ENCODE measurements at places on chromosomes 16 and 17. TPM values are rescaled to one million over a fixed set of nuclear protein-coding genes. Genes with fewer than 3 reads are reported as not detected.

The OTOP2 gene
- not detected for polyA plus RNA-seq

The TBC1D3H gene
- polyA plus RNA-seq: 2.6 TPM

The NXPH3 gene
- 1.1 TPM for polyA plus RNA-seq

The EME1 gene
- 0.46 TPM for polyA plus RNA-seq

The HLF gene
- polyA plus RNA-seq: 4.4 TPM

GRCh38 chr17:79954281-79955166 lies 81.1 kb downstream of the TBC1D16 start:
- peak; percentile 9 for DNase-seq
- peaks cover 2% of the 10 kb centered on the region for H3K36me3 ChIP-seq
- no peak overlapping the region for H3K4me3 ChIP-seq
- H3K4me1 ChIP-seq: peaks cover 33% of the 10 kb centered on the region
- H3K27me3 ChIP-seq: no peaks in the 10 kb centered on the region

DNA sequence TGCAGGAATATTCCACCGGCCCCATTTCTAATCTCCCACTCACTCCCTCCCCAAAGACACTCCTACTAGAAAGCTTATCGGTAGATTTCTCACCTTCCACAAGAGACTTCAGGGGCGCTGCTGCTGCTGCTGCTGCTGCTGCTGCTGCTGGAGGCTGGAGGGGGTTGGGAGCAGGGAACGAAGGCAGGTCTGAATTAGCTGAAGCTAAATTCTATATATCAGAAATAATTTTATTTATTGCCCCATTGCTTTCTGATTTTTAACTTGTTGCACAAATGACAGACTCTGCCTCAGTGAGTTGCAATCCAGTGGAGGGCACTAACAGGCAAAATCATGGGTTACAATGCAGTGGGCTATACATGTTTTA lies 25.8 kb upstream of the HLF start:
- no peaks in the 10 kb centered on the region for H3K27me3 ChIP-seq
- peaks cover 11% of the 10 kb centered on the region for H3K4me1 ChIP-seq
- DNase-seq: no peak
- H3K27ac ChIP-seq: no peak overlapping the region
- H3K4me3 ChIP-seq: peak overlapping the region; percentile 34

DNA sequence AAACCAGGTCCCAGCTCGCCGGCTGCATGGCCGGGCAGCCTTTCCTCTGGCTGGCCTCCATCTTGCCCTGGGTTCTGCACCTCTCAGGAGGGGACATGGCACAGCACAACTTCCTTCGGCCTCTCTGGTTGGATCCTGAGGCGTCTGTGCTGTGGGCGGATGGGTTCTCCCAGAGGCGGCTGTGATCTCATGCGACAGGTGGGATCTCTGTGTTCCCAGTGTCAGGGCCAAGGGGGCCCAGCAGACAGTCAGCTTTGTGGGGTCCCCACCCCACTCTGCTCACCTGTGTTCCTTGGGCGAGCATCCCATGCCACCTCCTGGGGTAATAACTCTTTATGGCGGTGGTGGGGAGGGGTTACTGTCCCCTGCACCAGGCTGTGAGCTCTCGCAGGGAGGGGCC lies 35.8 kb downstream of the FA2H start:
- no peak overlapping the region for H3K4me3 ChIP-seq
- no peaks in the 10 kb centered on the region for H3K36me3 ChIP-seq
- DNase-seq: no peak
- peaks cover 15% of the 10 kb centered on the region for H3K4me1 ChIP-seq
- no peak overlapping the region for H3K27ac ChIP-seq
- H3K27me3 ChIP-seq: no peaks in the 10 kb centered on the region

GRCh38 chr17:45006927-45007461 lies 38.9 kb upstream of the C1QL1 start:
- no peak overlapping the region for H3K4me3 ChIP-seq
- DNase-seq: no peak
- H3K36me3 ChIP-seq: no peaks in the 10 kb centered on the region
- no peaks in the 10 kb centered on the region for H3K27me3 ChIP-seq
- H3K27ac ChIP-seq: no peak overlapping the region

DNA sequence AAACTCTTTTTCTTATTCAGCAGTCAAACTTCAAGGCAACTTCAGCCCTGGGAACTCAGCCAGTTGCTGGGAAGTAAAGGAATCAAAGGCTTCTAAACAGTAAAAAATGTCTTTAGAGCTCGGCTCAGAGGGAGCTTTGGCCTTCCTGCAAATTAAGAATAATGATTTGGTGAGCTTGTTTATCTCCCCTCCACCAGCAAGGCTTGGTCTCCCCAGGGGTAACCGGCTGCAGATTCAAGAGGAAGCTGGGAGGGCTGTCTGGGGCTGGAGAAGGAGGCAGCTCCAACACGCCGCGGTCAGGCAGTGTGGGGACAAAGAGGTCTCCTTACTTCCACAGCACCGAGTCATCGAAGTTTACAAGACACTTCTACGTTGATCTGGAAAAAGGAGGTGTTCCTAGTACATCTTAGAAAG lies 17.7 kb upstream of the DOC2B start:
- no peak overlapping the region for H3K27ac ChIP-seq
- H3K27me3 ChIP-seq: no peaks in the 10 kb centered on the region
- H3K36me3 ChIP-seq: no peaks in the 10 kb centered on the region
- H3K4me3 ChIP-seq: no peak overlapping the region
- peaks cover 2% of the 10 kb centered on the region for H3K4me1 ChIP-seq

DNA sequence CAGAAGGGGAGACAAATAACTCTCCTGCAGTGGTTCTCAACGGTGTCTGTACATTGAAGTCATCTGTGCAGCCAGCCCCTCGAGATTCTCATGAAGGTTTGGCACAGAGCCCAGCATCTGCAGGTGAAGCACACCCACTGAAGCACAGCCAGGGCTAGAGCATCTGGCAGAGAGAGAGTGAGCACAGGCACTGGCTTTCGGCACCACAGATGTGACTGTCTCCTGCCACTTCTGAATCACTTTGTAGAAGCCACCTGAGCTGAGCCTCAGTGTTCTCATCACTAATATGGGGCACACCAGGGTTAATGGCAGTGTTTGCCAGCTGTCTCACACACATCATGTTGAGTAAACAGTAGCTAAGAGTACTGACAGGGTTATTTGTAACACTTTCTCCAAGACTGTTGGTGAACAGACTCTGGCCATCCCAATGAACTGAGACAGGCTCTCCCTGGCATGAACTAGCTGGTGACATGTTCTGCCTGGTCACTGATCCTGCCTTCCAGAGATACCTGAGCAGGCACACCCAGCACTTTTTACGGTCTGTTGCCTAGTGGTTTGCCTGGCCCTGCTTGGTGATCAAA lies 10.9 kb downstream of the HSPB9 start:
- no peak overlapping the region for H3K4me3 ChIP-seq
- H3K36me3 ChIP-seq: peaks cover 11% of the 10 kb centered on the region
- H3K27ac ChIP-seq: peak overlapping the region; percentile 92
- peaks cover 38% of the 10 kb centered on the region for H3K4me1 ChIP-seq
- DNase-seq: no peak
- no peaks in the 10 kb centered on the region for H3K27me3 ChIP-seq

GRCh38 chr17:55451203-55451641 lies 29.6 kb upstream of the MMD start:
- no peak overlapping the region for H3K4me3 ChIP-seq

DNA sequence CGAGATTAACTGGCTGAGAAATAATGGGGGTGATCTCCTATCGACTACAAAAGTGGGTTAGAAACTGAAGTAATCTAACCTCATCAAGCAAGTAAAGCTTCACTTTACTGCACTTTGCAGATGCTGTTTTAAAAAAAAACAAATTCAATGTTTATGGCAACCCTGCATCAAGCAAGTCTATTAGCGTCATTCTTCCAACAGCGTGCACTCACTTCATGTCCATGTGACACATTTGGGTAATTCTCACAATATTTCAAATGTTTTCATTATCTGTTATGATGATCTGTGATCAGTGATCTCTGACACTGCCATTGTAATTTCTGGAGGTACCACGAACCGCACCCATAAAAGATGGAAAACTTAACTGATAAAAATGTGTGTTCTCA lies 70.8 kb downstream of the KANSL1 start:
- H3K27me3 ChIP-seq: no peaks in the 10 kb centered on the region
- no peaks in the 10 kb centered on the region for H3K36me3 ChIP-seq
- H3K4me3 ChIP-seq: no peak overlapping the region
- no peak overlapping the region for H3K27ac ChIP-seq
- no peak for DNase-seq

GRCh38 chr16:85616607-85617321 lies 3.6 kb downstream of the GSE1 start:
- peak overlapping the region; percentile 98 for H3K27ac ChIP-seq
- no peak for DNase-seq
- peaks cover 32% of the 10 kb centered on the region for H3K4me1 ChIP-seq
- peak overlapping the region; percentile 78 for H3K4me3 ChIP-seq
- H3K36me3 ChIP-seq: no peaks in the 10 kb centered on the region

DNA sequence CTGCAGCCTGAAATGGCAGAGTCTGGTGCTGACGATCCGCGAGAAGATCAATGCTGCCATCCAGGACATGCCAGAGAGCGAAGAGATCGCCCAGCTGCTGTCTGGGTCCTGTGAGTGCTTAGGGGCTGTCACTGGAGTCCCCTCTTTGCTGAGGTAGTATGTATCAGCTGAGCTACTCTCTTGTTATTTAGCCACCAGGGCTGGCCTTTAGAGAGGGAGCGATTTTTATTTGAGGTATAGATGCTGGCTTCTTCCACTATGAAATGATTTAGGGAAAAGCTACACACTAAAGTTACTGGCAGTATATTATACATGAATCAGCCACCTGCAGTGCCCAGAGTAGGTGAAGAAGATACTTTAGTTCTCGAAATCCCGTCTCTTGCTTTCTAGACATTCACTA lies 2.6 kb downstream of the CDK5RAP3 start:
- H3K27ac ChIP-seq: no peak overlapping the region
- H3K36me3 ChIP-seq: peaks cover 49% of the 10 kb centered on the region
- DNase-seq: no peak
- H3K4me3 ChIP-seq: no peak overlapping the region
- peaks cover under 1% of the 10 kb centered on the region for H3K4me1 ChIP-seq
- H3K27me3 ChIP-seq: no peaks in the 10 kb centered on the region

DNA sequence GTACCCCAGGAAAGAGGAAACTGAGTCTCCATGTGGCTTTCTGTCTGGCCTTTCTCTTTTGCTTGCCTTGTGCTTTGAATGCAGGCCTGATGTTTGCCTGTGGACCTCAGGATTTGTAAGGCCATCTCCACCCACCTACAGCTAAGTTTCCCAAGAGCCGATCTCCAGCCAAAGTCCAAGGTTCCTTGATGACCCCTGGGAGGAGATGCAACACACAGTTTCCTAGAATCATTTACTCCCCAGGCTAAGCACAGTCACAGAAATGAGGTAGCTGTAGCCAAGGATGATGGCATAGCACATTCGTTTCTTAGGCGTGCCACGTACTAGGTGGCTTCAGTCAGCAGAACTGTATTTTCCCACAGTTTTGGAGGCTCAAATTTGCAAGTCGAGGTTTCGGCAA lies 595.4 kb downstream of the MAF start:
- H3K36me3 ChIP-seq: no peaks in the 10 kb centered on the region
- DNase-seq: no peak
- H3K27me3 ChIP-seq: no peaks in the 10 kb centered on the region
- no peak overlapping the region for H3K4me3 ChIP-seq
- H3K27ac ChIP-seq: no peak overlapping the region

GRCh38 chr17:44922136-44922535 lies 6.8 kb upstream of the GFAP start:
- no peaks in the 10 kb centered on the region for H3K36me3 ChIP-seq
- H3K27me3 ChIP-seq: no peaks in the 10 kb centered on the region
- no peaks in the 10 kb centered on the region for H3K4me1 ChIP-seq

GRCh38 chr16:57143149-57143921 lies 42.5 kb downstream of the PSME3IP1 start:
- no peak for DNase-seq
- H3K27me3 ChIP-seq: no peaks in the 10 kb centered on the region
- no peak overlapping the region for H3K27ac ChIP-seq

DNA sequence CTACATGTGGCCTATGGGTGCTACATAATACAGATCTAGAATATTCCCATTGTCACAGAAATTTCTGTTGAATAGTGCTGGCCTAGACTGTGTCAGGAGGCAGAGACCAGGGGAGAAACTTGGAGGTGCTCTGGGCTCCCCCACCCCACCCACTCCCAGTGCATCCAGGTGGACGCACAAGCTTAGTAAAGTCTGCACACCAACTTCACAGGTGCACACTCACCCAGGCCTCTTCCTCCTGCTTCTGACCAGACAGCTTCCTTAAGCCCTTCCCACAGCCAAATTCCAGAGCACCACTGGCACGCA lies 7.6 kb upstream of the CNP start:
- peaks cover 40% of the 10 kb centered on the region for H3K4me1 ChIP-seq
- H3K36me3 ChIP-seq: no peaks in the 10 kb centered on the region
- no peak for DNase-seq
- H3K27ac ChIP-seq: peak overlapping the region; percentile 58

DNA sequence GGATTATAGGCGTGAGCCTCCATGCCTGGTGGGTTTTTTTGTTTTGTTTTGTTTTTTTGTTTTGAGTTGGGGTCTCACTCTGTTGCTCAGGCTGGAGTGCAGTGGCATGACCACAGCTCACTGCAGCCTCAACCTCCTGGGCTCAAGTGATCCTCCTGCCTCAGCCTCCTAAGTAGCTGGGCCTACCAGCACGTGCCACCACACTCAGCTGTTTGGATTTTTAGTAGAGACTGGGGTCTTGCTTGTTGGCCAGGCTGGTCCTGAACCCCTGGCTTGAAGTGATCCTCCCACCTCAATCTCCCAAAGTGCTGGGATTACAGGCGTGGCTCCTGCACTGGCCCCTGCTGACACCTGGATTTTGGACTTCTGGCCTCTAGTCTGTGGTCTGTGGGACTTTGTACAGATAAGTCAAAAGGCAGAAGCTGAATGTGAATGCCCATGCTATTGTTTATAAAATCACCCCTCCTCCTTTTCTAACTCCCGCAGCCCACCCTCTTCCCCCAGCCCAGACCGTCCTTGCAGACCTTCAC lies 5.7 kb downstream of the SNAI3 start:
- H3K36me3 ChIP-seq: no peaks in the 10 kb centered on the region
- H3K27ac ChIP-seq: no peak overlapping the region
- peaks cover 5% of the 10 kb centered on the region for H3K4me1 ChIP-seq
- DNase-seq: no peak
- no peak overlapping the region for H3K4me3 ChIP-seq

DNA sequence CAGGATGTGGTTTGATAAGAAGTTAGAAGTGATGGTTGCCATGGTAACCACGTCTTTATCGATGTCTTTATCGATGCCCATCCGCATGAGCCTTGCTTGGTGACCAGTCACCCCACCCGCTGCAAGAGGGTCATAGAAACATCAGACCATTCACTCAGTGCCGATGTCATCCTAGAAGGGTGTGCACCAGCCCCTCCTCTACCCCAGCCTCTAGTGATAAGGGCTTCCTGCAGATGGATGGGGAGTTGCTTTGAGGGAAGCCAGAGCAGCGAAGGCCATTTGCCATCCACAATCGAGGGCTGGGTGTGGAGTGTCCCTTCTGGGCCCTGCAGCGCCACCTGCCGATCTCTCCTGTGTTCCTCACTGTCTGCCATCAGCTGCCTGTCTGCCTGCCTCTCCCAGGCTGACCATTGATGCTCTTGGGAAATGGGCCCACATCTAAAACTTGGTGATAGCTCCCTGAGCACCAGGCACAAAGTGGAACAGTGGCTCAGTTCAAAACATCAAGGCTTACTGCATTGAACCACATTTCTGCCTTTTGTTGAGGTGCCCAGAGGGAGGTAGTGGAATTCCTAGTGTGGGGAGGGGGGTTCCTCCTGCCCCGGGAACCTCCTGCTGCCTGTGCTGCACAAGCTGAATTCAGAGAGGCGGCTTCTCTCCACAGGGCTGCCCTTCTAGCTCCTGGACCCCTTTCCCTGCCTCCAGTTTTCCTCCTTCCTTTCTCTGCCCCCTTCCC lies 8.9 kb downstream of the CALB2 start:
- DNase-seq: no peak
- H3K4me1 ChIP-seq: no peaks in the 10 kb centered on the region
- H3K36me3 ChIP-seq: no peaks in the 10 kb centered on the region

Measured in pancreas (tissue), 10 donors.